ENCODE measurements at places on chromosomes 16 and 17.

- DNase-seq: no peak
These were observed 4.9 kb downstream of the STARD3 start for GRCh38 chr17:39641883-39642282.

GRCh38 chr16:20289571-20289970 is 37.7 kb downstream of the GP2 start:
- DNase-seq: no peak

DNA sequence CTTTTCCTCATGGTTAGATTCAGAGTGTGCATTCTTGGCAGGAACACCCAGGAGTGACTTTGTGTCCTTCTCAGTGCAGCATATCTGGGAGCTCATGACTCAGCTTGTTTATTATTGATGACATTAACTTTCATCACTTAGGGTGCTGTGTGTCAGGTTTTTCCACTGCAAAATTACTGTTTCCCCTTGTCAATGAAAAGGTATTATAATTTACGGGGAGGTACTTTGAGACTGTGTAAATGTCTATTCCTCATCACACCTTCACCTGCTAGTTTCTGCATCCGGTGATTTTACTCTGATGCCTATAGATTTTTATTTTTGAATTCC is 50.5 kb downstream of the WWP2 start:
- no peak for DNase-seq

- DNase-seq: no peak
These were observed 49.8 kb downstream of the ABCC12 start for GRCh38 chr16:48105976-48106375.

DNA sequence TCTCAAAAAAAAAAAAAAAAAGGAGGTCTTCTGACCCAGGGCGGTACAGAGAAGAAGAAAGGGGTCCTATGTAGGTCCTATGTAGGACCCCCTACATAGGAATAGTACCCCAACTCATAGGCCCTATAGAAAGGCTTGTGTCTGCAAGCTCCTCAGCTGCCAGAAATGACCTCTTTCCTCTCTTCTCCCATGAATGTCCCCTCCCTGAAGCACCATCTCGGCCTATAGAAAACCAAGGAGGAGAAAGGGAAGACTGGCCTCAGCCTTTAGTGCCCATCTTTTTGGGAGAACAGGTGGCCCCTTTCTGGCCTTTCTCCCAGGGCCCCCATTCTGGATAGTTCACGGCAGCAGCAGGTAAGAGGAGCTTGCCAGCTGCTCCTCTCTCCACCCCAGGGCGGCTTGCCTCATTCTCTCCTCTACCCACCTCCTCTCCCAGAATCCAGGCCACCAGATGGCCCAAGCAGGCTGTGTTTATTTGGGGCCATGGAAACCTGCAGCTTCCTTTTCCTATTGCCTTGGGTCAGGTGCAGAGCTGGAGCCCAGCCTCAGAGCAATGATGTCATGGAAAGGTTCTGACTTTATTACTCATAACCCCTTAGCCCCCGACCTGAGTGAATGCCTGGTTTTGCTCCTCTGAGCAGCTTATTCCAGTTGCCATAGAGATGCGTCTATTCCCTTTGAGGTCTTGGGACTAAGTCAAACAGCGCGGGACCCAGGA is 1.6 kb upstream of the MRPL58 start:
- DNase-seq: no peak

DNA sequence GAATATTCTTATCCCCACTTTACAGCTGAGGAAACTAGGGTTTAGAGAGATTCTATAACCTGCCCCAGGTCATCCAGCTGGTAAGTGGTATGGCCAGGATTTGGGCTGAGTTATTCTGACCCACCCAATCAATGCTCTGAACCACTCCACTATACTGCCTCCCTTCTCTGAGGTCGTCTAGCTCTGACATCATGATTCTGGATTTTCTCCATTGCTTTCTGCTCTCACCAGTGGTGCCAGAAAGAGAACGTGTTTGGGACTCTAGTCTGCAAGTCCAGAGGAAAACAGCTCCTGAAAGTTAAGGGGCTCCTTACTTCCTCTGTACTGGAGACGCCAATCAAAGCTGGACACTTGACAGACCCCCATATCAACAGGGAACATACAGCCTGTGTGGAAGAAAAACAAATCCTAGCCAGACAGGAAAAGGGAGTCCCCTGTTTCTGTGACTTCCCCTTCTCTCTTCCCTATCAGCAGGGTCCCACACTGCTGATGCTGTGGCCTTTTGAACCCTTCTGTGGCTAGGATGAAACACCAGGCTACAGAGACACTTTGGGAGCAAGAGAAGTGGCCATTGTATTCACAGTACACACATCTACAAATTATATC is 6.0 kb upstream of the EZH1 start:
- no peak for DNase-seq

GRCh38 chr17:43558805-43559160 is 12.6 kb upstream of the ETV4 start:
- DNase-seq: no peak

DNA sequence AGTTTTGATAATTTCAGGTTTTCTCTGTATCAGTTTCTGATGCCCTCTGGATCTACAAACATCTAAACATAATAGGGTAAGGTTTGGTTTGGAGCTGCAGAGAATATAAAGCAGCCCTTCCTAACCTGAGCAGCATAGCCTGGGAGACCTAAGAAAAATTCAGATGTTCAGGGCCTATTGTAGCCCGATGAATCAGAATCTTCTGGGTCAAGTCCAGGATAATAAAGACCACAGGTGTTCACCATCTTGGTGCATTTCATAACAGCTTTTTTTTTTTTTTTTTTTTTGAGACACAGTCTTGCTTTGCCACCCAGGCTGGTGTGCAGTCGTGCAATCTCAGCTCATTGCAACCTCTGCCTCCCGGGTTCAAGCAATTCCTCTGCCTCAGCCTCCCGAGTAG is 19.7 kb upstream of the ARHGAP17 start:
- no peak for DNase-seq

DNA sequence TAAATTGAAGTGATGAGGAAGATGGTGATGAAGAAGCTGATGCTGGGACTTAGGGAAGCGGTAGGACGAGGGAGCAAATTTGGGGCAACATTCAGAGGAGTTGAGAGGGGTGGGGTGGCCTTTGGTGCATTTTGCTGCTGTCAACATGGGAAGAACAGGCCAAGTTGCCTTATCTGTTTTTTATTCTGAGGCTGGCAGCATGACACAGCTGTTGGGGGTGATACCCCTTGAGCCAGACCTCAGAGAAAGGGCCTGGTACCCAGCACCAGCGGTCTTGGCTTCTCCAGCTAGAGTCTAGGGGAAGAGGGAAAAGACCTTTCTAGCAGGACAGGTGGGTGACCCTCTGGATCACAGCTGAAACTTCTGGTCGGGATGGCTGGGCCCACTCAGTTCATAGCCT is 4.6 kb downstream of the IGFBP4 start:
- no peak for DNase-seq

DNA sequence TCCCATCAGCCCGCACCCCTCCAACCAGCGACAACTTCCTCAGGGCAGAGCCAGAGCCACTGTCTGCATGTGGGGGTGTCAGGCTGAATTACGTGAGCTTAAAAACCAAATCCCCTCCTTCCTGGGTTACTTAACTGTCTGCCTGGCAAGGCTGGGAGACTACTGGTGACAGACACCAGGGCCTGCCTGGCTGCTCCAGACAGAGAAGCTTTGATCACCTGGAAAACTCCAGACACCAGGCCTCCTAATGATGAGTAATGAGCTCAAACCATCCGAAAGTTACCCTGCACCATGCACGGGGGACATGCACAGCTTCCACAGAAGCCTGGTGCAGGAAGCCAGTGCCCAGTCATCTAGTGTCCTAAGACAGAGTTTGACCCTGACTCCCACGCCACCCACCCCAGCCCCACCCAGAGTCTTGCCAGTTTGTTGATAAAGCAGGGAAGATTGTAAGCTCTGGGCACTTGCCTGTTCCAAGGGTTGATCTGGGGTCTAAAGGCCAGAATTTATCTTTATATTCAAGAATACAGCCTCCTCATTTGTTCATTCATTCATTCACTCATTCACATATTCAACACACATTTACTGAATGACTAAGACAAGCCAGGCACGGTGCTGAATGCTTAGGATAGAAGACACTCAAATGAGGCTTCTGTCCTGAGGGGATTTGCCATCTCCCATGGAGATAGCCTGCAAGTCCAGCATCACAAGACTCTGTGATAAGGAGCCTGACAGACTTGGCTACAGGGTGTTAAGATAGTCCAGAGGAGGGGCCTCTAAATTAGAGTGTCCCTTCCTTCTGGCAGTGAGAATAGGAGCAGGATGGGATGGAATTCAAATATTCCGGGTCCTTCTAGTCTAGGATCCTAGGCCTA is 7.2 kb upstream of the CCDC182 start:
- DNase-seq: no peak

GRCh38 chr16:64950731-64951130 is 171.1 kb downstream of the CDH11 start:
- no peak for DNase-seq

- no peak for DNase-seq
These were observed 100.0 kb upstream of the MED13 start for GRCh38 chr17:62164747-62165722.

- no peak for DNase-seq
These were observed 771 bp upstream of the OVCA2 start for GRCh38 chr17:2040942-2041560.

GRCh38 chr16:81531419-81531821 is 86.8 kb downstream of the CMIP start:
- DNase-seq: no peak

GRCh38 chr17:69702078-69702477 is 287.6 kb downstream of the MAP2K6 start:
- no peak for DNase-seq

DNA sequence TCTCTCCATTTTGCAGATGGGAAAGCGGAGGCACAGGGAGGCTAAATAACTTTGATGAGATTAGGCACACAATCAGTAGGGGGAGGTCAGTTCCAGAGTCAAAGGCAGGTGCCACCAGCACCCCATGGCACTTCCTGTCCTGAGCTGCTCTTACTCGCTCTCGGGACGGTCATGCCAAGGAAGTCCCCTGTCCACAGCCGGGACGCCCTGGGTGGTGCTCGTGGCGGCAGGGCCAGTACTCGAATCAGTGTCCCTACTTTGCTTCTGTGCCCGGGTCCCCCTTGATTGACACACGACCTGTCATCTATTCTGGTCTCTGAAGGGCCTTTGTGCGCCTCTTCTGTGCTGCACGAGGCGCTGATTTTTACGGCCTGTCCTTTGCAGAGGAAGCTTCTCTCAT is 31.3 kb downstream of the IRF8 start:
- DNase-seq: no peak

DNA sequence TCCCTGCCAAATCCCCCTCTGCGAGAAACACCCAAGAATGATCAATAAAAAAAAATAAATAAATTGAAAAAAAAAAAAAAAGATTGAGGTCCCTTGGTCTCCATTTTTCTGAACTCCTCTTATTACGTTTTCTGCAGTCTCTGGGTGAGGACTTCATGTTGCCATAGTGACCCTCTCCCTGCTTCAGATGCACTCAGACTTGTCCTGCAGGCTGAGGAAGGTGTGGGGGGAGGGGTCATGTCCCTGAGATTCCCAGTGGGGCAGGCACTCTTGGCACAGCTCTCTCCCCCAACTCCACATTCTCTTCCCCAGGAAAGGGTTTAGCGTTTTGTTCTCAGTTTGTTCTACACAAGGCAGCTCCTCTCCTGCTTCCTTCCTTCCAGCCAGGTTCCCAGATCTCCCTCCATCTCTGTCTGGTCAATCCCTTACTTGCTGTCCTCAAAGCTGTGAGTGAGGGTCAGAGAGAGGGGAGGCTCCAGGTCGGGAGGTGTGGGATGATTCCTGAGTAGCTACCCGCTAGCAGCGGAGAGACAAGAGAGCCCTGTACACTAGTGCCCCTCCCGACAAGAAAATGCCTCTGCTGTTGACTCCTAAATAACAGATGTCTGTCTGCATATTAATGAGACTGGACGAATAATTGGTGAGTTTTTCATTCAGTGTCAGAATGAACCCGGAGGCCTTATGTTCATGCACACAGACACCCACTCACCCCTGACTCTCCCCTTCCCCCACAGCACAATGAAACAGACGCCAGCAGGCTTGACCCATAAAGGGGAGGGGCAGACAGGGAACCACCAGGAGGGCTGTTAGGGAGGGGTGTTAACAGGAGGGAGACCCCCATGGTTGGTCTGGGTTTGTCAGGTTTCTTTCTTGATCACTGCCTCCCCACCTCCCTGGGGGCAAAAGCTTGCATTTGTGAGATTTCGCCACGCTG is 9.2 kb downstream of the RND2 start:
- DNase-seq: peak; percentile 31

- no peak for DNase-seq
These were observed 834 bp downstream of the CDH8 start for GRCh38 chr16:62035115-62036092.

DNA sequence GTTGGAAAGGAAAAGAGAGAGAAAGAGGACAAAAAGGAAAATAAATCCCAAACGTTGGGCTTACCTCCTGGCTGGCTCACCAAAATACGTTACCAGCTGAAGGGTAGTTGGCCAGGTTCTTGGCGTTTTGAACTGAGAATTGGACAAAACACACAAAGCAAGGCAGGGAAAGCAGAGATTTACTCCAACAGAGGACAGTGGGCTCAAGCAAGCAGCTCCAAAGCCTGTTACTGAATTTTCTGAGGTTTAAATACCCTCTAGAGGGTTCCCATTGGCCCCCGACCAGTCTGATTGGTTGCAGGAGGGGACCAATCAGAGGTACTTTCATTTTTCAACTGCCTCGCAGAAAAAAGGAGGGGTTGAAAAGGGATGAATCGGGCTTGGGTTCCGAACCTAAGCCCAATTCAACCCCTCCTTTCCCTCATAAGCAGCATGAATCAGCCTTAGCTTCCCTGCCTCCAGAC is 55.6 kb upstream of the ALOX12 start:
- no peak for DNase-seq

DNA sequence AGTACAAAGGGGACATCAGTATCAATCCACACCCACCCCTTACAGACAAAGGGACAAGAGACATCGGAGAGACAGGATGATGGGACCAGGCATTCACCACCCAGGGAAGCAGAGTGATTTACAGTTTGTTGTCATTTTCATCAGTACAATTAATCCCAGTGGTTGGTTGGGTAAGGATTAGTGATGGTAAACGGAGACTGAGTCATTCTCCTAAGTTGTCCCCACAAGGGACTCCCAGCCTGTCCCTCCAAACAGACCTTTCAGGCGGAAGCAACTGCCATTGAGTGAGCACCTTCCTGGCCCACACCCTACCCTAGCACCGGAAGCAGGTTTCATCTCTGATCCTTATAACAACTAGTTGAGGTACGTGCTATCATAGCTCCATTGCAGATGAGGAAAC is 11.2 kb downstream of the PPL start:
- no peak for DNase-seq

- no peak for DNase-seq
These were observed 7.2 kb upstream of the VASN start for GRCh38 chr16:4364196-4365013.

- no peak for DNase-seq
These were observed 185.9 kb downstream of the RGS9 start for GRCh38 chr17:65323049-65323448.

Data from NCI-H187 (cell line).